Activated naive CD8-positive, alpha-beta T cell treated with anti-CD3 and anti-CD28 coated beads, Interleukin-2, amount 50 U/mL, for 24 hours (primary cell): ENCODE measurements at places on chromosomes 1 and 21.

- H3K4me3 ChIP-seq: no peak overlapping the region
- no peak overlapping the region for H3K27ac ChIP-seq
- H3K27me3 ChIP-seq: peaks cover 64% of the 10 kb centered on the region
- no peak for DNase-seq
Observed at GRCh38 chr1:9207086-9207485, 27.5 kb upstream of the H6PD start.

GRCh38 chr1:220734571-220735326 lies 13.4 kb upstream of the MTARC2 start:
- H3K4me3 ChIP-seq: no peak overlapping the region
- H3K27me3 ChIP-seq: peaks cover 4% of the 10 kb centered on the region
- H3K4me1 ChIP-seq: peaks cover 2% of the 10 kb centered on the region
- DNase-seq: no peak

DNA sequence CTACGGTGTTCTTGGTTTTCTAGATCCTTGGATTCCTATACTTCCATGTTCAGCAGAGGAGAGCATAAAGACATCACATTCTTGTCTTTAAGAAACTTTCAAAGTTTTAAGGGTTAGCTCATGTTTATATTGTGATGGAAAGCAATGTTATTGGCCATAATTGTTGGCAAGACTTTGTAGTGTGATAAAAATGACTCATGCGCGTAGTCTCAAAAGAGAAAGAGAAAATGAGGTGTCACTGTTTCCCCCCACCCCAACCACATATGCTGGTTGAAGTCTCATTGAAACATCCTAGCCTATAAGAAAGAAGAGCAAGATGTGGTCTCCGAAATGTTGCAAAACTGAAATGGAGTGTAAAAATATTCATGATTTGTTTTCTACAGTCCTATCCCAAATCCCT lies 348.8 kb downstream of the PTBP2 start:
- no peak overlapping the region for H3K27ac ChIP-seq
- DNase-seq: no peak
- no peak overlapping the region for H3K4me3 ChIP-seq

DNA sequence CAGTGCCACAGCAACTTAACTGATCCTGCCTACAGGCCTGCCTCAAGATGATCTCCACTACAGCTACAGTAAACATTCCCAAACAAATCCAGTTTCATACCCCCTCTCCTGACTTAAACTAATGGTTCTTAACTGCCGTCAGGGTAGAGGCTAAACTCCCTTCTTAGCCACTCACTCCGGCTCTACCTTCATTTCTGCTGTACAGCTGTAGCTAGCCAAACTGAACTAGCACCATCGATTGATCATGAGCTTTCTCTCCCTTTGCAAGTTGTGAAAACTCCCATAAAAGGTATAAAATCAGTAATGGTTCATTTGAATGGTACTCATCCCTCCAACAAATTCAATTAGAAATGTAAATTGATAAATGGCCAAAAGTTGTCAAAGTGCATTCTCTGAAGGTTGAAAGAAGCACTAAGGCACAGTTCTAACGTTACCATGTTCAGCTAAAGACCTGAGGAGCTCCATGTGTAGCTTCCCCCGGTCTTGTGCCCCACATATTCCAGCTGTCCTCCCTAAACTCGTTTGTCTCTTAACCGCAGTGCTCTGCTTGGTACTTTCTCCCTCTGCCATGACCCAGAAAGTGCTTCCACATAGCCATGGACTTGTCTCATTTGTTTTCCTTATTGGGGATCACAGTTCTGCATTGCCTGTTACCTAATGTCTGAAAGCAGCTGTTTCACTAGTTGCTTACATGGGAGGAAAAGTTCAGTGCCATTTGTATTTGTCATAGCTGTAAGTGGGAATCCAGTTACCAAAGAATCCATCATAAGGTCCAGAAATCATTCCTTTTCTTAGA lies 49.8 kb downstream of the DHX9 start:
- H3K4me1 ChIP-seq: peaks cover 21% of the 10 kb centered on the region
- H3K4me3 ChIP-seq: no peak overlapping the region
- H3K27ac ChIP-seq: peak overlapping the region; percentile 48
- no peak for DNase-seq
- peaks cover 65% of the 10 kb centered on the region for H3K36me3 ChIP-seq
- no peaks in the 10 kb centered on the region for H3K27me3 ChIP-seq

- peak; percentile 5 for DNase-seq
- H3K36me3 ChIP-seq: no peaks in the 10 kb centered on the region
- no peak overlapping the region for H3K27ac ChIP-seq
Observed at GRCh38 chr21:34243562-34243961, 120.2 kb upstream of the KCNE2 start.

GRCh38 chr1:7255303-7256058 lies 470.2 kb downstream of the CAMTA1 start:
- no peak overlapping the region for H3K4me3 ChIP-seq
- no peak overlapping the region for H3K27ac ChIP-seq
- DNase-seq: no peak
- no peaks in the 10 kb centered on the region for H3K4me1 ChIP-seq
- H3K36me3 ChIP-seq: no peaks in the 10 kb centered on the region

- H3K27me3 ChIP-seq: peaks cover 9% of the 10 kb centered on the region
- no peak overlapping the region for H3K27ac ChIP-seq
- DNase-seq: peak; percentile 63
Observed at GRCh38 chr1:116574581-116575291, 3.9 kb upstream of the CD58 start.

- H3K27ac ChIP-seq: no peak overlapping the region
- no peaks in the 10 kb centered on the region for H3K4me1 ChIP-seq
- H3K27me3 ChIP-seq: no peaks in the 10 kb centered on the region
- no peak overlapping the region for H3K4me3 ChIP-seq
Observed at GRCh38 chr1:84110629-84111028, 33.4 kb upstream of the PRKACB start.

- DNase-seq: no peak
- no peaks in the 10 kb centered on the region for H3K27me3 ChIP-seq
- no peaks in the 10 kb centered on the region for H3K36me3 ChIP-seq
- no peaks in the 10 kb centered on the region for H3K4me1 ChIP-seq
Observed at GRCh38 chr1:210600421-210601159, 271.9 kb downstream of the HHAT start.

DNA sequence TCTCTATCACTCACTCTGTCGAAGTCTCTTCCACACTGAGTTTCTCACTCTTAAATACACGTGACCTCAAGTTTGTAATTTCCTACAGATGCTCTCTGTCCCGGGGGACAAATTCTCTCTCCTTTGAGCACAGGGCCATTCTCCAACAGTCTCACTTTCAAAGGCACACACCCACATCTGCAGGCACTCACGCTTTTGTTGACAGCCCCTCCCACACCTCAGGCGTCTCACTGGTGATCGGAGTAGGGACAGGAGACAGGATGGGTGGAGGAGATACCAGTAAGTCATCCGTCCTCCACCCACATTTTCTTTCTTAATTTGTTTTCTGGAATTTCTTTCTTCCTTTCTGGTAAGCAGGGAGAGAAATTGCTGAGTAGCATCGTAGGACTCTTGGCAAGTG lies 40.6 kb upstream of the GREM2 start:
- H3K27ac ChIP-seq: no peak overlapping the region
- no peaks in the 10 kb centered on the region for H3K27me3 ChIP-seq
- H3K36me3 ChIP-seq: no peaks in the 10 kb centered on the region
- H3K4me1 ChIP-seq: no peaks in the 10 kb centered on the region
- H3K4me3 ChIP-seq: no peak overlapping the region

DNA sequence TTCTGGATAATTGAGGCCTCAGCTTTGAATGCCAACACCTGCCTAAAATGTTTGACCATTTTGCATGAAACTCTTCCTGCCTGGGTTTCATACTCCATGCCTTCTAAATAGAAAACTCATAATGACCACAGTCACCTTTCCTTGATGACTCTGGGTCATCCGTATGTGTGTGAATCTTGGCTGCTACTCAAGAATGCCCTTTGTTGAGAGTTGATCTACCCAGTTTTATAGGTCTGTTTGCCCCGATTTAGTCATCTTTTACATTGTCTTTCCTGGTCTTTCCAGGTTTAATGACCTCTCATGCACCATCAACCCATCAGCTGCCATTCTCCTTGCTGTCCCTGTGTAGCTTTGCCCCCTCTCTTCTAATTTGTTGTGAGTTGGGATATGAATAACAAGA lies 2.7 kb upstream of the SLC5A9 start:
- H3K4me3 ChIP-seq: no peak overlapping the region
- no peak overlapping the region for H3K27ac ChIP-seq
- DNase-seq: no peak

GRCh38 chr1:226063224-226063976 lies 884 bp downstream of the H3-3A start:
- H3K4me1 ChIP-seq: peaks cover 53% of the 10 kb centered on the region
- peaks cover 41% of the 10 kb centered on the region for H3K36me3 ChIP-seq
- H3K27ac ChIP-seq: peak overlapping the region; percentile 98
- H3K4me3 ChIP-seq: peak overlapping the region; percentile 100

DNA sequence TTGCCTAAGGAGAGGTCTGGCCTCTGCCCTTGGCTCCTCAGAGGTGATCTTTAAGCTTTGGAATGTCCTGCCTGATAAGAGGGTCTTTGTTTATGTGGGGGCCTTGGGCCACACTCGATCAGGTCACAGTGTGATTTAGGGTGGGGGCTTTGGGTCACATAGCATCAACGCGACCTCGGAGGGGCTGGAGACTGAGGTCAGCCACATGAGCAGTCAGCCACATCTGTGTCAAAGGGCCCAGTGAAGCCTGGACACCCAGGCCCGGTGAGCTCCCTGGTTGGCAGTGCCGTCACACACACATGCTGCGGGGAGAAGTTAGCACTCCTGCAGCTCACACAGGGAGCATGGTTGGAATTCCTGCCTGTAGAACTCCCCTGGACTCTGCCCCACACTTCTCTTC lies 345.0 kb downstream of the NPHP4 start:
- H3K27me3 ChIP-seq: peaks cover 13% of the 10 kb centered on the region
- H3K36me3 ChIP-seq: no peaks in the 10 kb centered on the region
- no peak overlapping the region for H3K27ac ChIP-seq
- no peak for DNase-seq

- H3K27me3 ChIP-seq: peaks cover 3% of the 10 kb centered on the region
- H3K36me3 ChIP-seq: no peaks in the 10 kb centered on the region
- DNase-seq: no peak
- H3K4me3 ChIP-seq: no peak overlapping the region
- no peak overlapping the region for H3K27ac ChIP-seq
Observed at GRCh38 chr1:57353654-57354053, 70.2 kb downstream of the DAB1 start.

DNA sequence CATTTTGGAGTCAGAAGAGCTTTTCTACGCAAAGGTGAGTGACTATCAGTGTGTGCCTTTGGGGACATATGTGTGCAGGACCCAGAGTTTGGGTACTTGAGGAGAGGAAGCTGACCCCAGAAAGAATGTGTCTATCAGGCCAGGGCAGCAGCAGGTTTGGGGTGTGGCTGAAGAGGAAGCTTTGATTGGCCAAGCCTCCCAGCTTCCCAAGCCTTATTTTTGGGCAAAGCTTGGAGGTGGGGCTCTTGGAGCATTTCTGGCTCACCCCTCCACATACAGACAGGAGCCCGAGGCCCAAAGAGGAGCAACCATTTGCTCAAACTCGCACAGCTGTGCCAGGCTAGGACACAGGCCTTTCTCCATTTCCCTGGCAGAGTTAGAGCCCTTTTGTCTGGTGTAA lies 4.7 kb downstream of the GPR3 start:
- H3K4me3 ChIP-seq: no peak overlapping the region
- H3K4me1 ChIP-seq: peaks cover 6% of the 10 kb centered on the region
- no peaks in the 10 kb centered on the region for H3K27me3 ChIP-seq
- DNase-seq: no peak
- H3K36me3 ChIP-seq: no peaks in the 10 kb centered on the region

DNA sequence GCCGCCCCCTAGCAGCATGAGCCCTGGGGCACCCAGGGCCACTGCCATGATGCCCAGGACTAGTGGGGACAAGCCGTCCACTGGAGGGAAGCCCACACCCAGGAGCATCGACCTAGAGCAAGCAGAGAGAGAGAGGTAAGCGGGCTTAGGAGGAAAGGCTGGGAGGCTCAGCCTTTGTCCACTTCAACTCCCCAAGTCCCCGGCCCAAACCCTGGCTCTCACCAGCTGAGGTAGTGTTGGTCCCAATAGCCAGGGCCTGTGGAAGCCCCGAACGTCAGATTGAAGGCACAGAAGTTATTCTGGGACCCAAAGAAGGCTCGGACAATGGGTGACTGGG lies 2.4 kb downstream of the GLMP start:
- no peaks in the 10 kb centered on the region for H3K27me3 ChIP-seq
- H3K4me1 ChIP-seq: peaks cover 18% of the 10 kb centered on the region
- no peak overlapping the region for H3K27ac ChIP-seq
- H3K36me3 ChIP-seq: peaks cover 4% of the 10 kb centered on the region
- H3K4me3 ChIP-seq: no peak overlapping the region
- DNase-seq: no peak

- no peak for DNase-seq
- H3K4me3 ChIP-seq: no peak overlapping the region
- H3K4me1 ChIP-seq: peaks cover 36% of the 10 kb centered on the region
- no peak overlapping the region for H3K27ac ChIP-seq
- peaks cover 11% of the 10 kb centered on the region for H3K27me3 ChIP-seq
Observed at GRCh38 chr1:25666460-25666859, 49.9 kb downstream of the MAN1C1 start.

- H3K36me3 ChIP-seq: no peaks in the 10 kb centered on the region
- no peak overlapping the region for H3K4me3 ChIP-seq
- no peak overlapping the region for H3K27ac ChIP-seq
- no peaks in the 10 kb centered on the region for H3K4me1 ChIP-seq
Observed at GRCh38 chr1:196007763-196008162, 600.5 kb downstream of the KCNT2 start.

GRCh38 chr1:53454019-53454418 lies 5.2 kb upstream of the DMRTB1 start:
- H3K4me1 ChIP-seq: no peaks in the 10 kb centered on the region
- DNase-seq: no peak
- no peak overlapping the region for H3K4me3 ChIP-seq
- H3K36me3 ChIP-seq: no peaks in the 10 kb centered on the region
- peaks cover 3% of the 10 kb centered on the region for H3K27me3 ChIP-seq
- no peak overlapping the region for H3K27ac ChIP-seq

GRCh38 chr1:194548071-194548470 lies 1361.7 kb upstream of the B3GALT2 start:
- H3K4me3 ChIP-seq: no peak overlapping the region
- no peaks in the 10 kb centered on the region for H3K36me3 ChIP-seq
- no peak overlapping the region for H3K27ac ChIP-seq
- no peak for DNase-seq

DNA sequence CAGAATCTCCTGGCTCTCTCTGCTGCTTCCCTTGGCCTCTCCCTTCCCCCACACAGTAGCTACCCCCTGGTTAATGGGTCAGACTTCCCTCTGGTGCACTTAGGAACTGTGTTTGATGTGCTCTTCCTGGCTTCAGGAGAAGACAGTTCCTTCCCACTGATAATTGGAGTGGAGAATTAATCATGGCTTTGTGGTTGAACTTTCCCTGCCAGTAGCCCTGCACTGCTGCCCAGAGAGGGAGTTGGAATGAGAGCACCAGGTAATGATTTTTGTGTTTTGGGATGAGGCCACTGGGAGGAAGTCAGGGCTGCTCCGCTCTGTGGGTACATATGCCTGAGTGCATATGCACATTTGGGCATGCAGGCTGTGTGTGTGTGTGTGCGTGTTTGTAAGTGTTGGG lies 39.7 kb upstream of the PADI2 start:
- H3K4me1 ChIP-seq: no peaks in the 10 kb centered on the region
- no peaks in the 10 kb centered on the region for H3K27me3 ChIP-seq
- no peak overlapping the region for H3K27ac ChIP-seq
- DNase-seq: no peak
- no peak overlapping the region for H3K4me3 ChIP-seq
